ENCODE measurements at places on chromosomes 6 and 20.
A peak's percentile ranks its signal among the peaks of the same experiment; 100 is the strongest.

DNA sequence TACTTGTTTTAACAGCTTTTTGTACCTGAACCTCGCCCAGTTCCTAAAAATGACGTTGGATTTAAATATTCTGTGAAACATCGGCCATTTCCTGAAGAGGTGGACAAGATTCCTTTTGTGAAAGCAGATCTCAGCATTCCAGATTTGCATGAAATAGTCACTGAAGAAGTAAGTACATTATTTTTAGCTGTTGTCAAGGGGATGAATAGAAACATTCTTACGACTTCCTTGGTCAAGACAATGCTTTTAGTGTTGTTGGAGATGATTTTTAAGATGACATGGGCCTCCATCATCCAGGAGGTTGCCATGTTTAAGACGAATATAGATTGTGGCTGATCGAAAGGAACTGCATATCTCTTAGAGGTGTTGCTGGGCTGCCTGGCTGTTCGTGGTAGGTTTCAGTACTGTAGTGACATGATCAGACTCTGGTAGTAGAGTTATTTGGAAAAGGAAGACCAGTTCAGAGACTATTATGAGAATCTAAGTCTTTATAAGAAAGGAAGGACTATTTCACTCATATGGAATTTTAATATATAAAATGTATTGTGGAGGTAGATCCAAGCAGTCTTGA is 29.9 kb upstream of the ADIG start:
- DNase-seq = no peak

GRCh38 chr6:56073315-56073714 is 174.1 kb downstream of the COL21A1 start:
- DNase-seq = no peak

GRCh38 chr6:104449918-104450317 is 409.8 kb downstream of the HACE1 start:
- DNase-seq = no peak

- DNase-seq = no peak
Measured at GRCh38 chr20:31693987-31694661, 28.5 kb downstream of the BCL2L1 start.

DNA sequence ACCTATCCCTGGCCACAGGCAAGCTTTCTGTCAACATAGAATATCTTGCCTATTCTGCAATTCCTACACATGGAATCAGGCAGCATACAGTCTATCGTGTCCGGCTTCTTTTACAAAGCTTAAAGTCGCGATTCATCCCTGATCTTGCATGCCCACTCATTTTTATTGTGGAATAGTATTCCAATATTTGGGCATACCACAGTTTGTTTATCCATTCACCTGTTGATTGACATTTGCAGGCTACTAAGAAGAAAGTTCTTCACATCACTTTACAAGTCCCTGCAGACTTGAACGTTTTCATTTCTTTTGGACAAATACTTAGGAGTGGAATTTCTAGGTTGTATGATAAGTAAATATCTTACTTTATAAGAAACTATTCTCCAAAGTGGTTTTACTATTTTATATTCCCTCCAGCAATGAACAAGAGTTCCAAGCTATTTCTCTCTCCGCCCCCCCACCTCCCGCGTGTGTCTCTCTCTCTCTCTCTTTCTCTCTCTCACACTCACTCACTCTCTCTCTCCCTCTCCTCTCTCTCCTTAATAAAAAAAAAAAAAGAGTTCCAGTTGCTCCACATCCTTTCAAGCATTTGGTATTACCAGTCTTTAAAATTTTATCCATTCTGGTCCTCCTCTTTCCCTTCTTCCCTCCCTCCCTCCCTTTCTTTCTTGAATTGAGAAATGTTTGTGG is 1.1 kb upstream of the PLCB1 start:
- no peak for DNase-seq

- DNase-seq = no peak
Measured at GRCh38 chr20:5080384-5080877, 39.3 kb downstream of the PCNA start.

DNA sequence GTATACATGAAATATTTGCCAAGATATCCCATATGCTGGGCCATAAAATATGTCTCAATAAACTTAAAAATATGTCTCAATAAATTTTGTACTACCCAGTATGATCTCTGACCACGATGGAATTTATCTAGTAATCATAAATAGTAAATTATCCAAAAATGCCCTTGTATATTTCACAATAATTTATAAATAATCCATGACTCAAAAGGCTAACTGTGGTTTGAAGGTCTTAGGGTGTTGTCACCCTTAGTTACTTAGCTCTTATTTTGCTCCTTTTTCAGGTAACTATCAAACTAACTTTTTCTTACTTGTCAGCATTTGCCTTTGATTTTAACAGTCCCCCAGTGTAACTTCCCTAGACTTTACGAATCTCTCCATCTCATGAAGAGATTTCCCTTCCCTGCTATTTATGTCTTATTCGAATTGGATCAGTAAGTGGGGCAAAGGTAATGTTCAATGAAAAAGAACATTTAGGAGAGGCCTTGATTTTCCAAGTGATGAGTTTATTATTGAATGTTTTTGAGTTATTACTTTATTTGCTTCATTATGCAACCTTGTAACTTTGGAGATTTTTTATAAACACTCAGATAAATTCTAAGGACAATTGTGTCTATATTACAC is 109.0 kb upstream of the THBS2 start:
- DNase-seq = no peak

GRCh38 chr6:146855889-146856288 is 257.1 kb downstream of the ADGB start:
- DNase-seq = no peak

GRCh38 chr6:18436341-18436740 is 49.2 kb downstream of the RNF144B start:
- DNase-seq = no peak

GRCh38 chr20:37407019-37407566 is 61.2 kb downstream of the SRC start:
- no peak for DNase-seq

- no peak for DNase-seq
Measured at GRCh38 chr6:135073217-135073616, 18.6 kb upstream of the HBS1L start.

- DNase-seq = no peak
Measured at GRCh38 chr6:138638604-138639003, 135.0 kb upstream of the CCDC28A start.

DNA sequence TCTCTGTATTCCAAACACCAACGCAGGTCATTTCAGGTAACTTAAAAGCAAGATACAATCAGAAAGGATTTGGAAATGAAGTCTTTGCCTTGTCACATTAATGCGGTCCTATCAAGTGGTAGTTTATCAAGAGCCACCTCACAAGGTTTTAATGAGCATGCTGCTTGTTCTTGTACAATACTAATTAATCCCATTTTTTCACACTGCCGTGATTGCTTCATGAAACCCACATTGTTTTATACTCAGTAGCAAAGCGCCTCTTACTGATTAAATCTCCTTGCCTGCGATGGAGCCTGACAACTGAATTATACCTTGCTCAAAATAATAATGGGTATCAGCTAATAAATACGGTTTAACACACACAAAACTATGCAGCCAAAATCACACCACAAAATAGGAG is 234.1 kb upstream of the TSHZ2 start:
- DNase-seq = no peak

GRCh38 chr6:139407718-139408222 is 33.3 kb upstream of the CITED2 start:
- no peak for DNase-seq

GRCh38 chr6:74749211-74750147 is 456.4 kb downstream of the COL12A1 start:
- DNase-seq = no peak

- no peak for DNase-seq
Measured at GRCh38 chr6:20965276-20965675, 431.0 kb downstream of the CDKAL1 start.

- DNase-seq = no peak
Measured at GRCh38 chr20:19382386-19383340, 170.2 kb downstream of the SLC24A3 start.

GRCh38 chr6:129490521-129491255 is 219.3 kb downstream of the ARHGAP18 start:
- DNase-seq = peak; percentile 95

DNA sequence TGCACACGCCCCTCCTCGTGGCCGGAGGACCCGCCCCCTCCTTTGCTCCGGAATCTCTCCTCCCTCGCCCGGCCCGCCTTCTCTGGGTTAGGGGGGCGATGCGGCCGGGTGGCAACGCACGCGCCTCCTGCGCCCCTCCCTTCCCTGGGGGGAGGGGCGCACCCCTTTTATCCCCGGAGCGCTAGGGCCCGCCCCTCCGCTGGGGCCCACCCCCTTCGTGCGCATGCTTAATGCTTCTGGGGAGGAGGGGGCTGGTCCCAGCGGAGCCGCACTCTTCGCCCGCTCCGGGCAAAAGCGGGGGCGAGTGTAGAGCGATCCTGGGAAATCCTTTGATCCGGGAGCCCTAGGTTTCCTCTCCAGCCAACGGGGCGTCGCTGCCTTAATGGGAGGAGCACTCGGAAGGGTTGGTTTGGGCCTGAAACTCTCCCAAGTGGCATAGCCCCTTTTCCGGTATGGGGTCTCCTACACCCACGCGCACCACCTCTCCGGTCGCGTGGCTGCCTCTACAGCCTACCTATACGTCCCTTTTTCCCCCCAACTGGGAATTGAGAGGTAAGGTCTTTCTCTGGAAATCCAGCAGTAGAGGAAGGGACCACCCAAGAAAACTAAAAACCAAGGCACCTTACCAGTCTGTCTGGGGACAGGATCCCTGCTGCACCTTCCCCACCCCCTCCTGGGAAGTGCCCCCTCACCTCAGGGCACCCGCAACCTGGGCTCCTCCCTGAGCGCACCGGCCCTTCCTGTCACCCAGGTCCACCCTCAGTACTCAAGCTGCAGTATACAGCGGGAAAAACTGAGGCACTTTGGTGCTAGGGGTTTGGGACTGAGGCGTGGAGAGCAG is 2.1 kb downstream of the SOX12 start:
- DNase-seq = no peak

GRCh38 chr20:60170116-60170515 is 211.9 kb downstream of the CDH26 start:
- DNase-seq = no peak

GRCh38 chr6:167450626-167451025 is 125.7 kb downstream of the TTLL2 start:
- no peak for DNase-seq

DNA sequence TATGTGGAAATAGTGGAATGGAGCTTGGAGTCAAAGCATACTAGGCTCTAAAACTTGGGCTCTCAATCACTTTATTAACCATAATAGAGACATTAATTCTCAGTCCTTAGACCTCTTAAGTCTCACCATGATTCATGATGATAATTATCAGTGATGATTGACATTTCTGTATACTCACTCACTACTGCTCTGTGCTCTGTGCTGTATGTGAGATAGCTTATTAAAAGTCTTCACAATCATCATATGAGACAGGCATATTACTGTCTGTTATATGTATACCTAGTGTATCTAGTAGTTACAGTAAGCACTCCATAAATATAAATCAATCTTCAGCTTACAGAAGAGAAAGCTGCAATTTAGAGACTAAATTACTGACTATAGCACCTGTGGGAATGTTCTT is 236.0 kb upstream of the JAG1 start:
- DNase-seq = no peak

- no peak for DNase-seq
Measured at GRCh38 chr6:65627015-65627414, 80.0 kb downstream of the EYS start.

DNA sequence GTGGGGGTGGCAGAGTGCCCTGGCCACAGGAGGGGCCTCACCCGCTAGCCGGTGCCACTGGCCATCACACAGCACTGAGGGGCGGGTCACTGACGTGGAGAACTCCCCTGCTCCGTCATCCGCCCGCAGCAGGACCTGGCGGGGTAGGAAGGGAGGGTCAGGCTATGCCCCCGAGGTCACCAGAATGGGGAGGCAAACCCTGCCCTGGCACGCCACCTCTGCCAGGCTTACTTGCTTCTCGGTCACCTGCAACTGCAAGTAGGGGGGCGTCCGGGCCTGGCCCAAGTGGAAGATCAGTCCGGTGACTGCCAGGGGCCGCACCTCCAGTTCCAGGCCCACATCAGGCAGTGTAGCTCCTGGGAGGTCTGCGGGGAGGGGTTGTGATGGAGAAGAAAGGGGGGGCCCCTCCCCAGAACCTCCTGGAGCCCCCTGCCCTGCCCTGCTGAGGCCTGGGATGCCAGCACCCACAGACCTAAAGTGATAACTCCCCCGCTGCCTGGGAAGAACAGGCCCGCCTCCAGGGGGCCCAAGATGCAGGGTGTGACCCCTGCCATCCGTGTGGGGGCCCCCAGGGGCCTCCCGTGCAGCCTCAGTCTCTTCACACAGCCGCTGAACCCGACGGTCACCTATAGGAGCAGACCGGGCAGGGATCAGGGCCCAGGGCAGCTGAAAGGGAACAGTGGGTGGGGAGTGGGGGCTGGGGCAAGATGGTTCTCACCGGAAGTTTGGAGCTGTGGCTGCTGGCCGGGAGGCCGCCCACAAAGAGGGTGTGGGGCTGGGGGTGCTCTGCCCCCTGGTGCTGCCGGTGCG is 7.4 kb downstream of the ADRM1 start:
- DNase-seq = no peak

- no peak for DNase-seq
Measured at GRCh38 chr6:33248643-33248931, 23.1 kb downstream of the VPS52 start.

- no peak for DNase-seq
Measured at GRCh38 chr6:10558565-10558964, 37.4 kb downstream of the GCNT2 start.

GRCh38 chr6:163709693-163710092 is 295.2 kb downstream of the QKI start:
- DNase-seq = no peak

DNA sequence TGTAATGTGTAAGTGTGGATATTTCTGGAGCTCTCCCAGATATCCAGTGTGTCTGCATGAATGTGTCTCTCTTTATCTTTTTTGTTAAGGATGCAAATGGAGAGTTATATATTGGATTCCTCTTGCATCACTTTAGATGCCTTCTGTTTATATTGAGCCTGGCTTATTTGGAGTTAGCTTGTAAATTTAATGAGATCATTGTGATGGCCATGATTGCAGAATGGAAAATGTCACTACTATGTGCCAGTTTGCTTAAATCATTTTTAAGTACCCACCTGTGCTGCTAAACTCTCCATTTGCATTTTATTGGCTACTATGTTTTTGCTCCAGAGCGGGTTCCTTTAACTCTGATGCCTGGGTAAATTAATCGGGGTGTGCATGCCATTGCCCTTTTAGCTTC is 334.8 kb downstream of the UTRN start:
- no peak for DNase-seq

- DNase-seq = no peak
Measured at GRCh38 chr6:95352064-95352795, 225.1 kb upstream of the MANEA start.

- DNase-seq = no peak
Measured at GRCh38 chr20:3245156-3245555, 6.2 kb upstream of the SLC4A11 start.

- DNase-seq = no peak
Measured at GRCh38 chr6:166335378-166336302, 6.7 kb downstream of the SFT2D1 start.

All from glomerular endothelial cell (primary cell).